ENCODE measurements at places on chromosomes 13 and 19.

DNA sequence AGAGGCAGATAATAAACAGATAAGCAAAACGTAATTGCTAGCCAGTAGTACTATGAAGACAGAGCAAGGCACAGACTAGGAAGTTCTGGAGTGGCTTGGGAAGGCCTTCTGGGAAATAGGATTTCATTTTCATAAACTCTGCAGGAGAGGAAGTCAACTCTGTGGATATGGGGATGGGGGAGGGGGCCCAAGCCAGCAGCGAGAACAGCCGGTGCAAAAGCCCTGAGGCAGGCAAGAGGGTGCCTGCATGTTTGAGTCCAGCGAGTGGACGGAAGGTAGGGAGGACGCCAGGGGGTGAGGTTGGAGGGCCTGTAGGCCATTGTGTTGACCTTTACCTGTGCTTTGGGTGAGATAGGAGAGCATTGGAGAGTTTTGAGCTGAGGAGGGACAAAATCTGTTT is 9.0 kb upstream of the ASF1B start:
- no peak for DNase-seq

DNA sequence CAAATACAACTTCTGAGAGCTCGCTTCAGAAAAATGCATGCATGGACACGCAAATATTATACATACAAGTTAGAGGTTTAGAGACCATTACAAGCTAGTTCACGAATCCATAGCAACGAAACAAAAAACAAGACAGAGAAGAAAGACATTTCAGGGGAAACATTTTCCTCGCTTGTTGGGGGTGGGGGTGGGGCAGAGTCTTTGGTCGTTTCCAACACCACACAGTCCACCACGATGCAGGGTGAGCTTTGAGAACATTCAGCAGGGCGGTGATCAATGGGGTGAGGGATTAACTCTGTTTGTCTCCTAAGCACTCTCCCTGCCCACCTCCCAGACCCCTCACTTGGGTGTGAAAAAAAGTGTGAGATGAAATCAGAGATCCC is 651 bp downstream of the OXGR1 start:
- DNase-seq, result no peak

DNA sequence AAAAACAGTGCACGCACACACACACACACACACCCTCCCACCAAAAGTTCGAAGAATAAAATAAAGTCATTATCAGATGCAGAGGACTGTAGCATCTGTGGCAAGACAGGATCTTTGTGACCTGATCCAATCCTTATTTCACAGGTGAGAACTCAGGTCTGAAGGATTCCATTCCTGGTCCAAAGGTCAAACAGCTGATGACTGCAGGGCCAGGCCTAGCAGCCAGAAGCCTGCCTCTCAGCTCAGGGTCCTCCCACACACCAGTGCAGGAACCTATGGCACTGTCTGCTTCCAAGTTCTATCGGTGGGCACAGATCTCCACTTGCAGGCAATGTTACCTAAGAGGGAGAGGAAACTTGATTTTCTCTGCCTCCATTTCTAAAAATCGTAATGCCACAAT is 57.5 kb downstream of the SERP2 start:
- DNase-seq, result no peak

DNA sequence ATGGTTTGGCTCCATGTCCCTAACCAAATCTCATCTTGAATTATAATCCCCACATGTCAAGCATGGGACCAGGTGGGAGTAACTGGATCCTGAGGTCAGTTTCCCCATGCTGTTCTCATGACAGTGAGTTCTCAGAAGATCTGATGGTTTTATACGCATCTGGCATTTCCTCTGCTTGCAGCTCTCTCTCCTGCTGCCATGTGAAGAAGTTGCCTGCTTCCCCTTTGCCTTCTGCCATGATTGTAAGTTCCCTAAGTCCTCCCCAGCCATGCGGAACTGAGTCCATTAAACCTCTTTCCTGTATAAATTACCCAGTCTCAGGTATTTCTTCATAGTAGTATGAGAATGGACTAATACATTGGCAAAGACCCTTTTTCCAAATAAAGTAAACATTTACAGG is 96.8 kb downstream of the TSHZ3 start:
- no peak for DNase-seq

DNA sequence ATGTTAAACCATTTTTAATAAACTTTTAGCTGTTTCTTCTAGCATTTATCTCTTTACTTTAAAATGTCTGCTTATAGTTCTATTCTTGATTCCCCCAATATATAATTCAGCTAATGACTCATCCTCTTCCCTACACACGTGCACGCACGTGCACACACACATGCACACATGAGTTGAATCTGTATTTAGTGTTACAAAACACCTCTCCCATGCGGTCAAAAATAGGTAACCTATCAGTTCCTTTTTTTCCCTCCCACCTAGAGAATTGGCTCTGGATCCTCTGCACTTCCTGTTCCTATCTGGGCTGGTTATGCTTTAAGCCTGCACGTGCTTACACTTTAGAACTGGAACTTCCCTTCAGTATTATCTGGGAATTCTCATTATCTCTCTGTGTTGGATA is 144.1 kb downstream of the PAN3 start:
- DNase-seq, result no peak

- DNase-seq, result no peak
These were observed 25.8 kb downstream of the CFAP97D2 start for GRCh38 chr13:114204894-114205293.

- no peak for DNase-seq
These were observed at the start of gene PDX1 for GRCh38 chr13:27919934-27920676. PDX1 (plus strand) TSS chr13:27920000; CDS start chr13:27920139, 139 bp downstream.

DNA sequence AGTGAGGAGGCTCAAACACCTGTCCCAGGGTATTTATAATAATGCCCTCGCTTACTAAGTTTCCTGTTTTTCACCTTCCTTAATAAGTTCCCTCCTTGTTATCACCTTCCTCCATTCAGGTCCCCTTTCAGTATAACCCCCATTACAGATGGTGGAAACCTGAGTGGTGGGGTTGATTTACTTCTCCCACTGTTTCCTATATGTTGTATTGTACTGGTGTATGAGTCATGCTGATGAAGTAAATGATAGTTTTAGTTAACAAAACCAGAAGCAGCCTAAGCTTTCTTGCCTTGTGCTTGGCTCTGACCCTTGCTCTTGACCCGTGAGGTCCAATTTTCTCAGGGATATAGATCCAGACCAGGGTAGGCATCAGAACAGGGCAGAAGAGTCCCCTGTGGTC is 22.3 kb upstream of the TNFSF11 start:
- DNase-seq, result no peak

GRCh38 chr13:85194482-85194881 is 604.7 kb downstream of the SLITRK6 start:
- no peak for DNase-seq

DNA sequence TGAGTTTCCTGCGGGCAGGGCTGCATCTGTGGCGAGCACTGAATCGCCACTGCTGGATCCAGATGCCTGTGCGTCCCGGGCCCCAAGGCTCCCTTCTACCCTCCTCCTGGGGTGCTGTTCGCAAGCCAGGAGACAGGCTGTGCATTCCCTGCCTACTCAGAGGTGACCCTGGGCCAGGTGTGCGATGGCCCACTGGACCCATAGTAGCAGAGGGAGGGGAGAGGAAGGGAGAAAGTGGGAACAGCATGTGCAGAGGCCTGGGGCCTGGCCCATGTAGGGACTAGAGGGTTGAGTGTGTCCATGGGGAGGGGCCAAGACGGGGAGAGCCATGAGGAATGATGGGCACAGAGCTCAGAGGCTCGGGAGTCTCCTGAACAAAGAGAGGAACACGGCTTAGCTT is 27.3 kb downstream of the CARM1 start:
- DNase-seq, result no peak

DNA sequence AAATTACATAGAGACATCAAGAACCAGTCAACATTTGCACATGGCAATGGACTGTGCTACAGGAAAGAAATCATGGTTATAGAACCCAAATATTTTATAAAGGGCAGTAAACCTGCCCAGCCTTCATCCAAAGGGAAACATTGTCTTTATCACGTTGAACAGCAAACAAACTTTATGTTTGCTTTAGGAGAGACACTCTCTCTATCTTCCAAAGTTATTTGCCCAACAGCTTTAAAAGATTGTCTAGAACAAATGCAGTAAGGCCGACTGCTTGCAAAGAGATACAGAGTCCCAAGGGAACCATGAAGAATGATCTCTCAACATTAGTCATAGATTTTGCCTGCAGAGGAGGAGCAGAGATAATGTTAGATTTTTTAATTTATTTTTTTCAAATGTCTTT is 1323.5 kb upstream of the SLC10A2 start:
- peak; percentile 67 for DNase-seq

DNA sequence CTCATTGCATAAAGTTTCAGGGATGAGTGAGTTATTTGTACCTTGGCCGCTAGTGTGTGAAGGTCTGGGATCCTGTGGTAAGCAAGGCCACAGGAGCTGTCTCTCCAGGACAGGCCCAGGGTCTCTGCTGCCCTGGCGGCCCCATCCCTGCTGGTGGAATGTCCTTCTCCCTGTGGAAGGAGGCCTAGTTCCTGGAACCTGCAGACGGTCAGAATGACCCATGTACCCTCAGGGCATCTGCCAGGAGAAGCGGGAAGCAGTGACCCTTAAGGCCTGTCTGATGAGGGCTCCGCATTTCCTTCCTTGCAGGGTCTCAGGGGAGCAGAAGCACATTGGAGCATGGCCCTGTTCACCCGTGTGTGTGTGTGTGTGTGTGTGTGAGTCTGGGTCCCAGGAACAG is 32.1 kb upstream of the SOX1 start:
- DNase-seq, result no peak

DNA sequence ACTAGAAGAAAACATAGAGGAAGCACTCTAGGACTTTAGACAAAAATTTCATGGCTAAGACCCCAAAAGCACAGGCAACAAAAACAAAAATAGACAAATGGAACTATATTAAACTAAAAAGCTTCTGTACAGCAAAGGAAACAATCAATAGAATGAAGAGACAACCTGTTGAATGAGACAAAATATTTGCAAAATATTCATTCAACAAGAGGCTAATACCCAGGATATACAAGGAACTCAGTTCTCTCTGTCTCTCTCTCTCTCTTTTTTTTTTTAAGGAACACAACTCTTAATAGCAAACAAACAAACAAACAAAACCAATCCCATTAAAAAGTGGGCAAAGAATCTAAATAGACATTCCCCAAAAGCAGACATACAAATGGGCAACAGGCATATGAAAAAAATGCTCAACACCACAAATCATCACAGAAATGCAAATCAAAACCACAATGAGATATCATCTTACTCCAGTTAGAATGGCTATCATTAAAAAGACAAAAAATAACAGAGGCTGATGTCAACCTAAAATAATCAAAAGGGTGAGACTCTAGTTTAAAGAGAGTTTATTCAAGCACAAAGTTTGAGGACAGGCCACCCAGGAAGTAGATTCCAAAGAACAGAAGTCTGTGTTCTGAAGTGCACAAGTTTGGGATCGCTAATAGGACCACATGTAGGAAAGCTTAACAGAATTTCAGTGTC is 27.1 kb upstream of the SLC7A9 start:
- DNase-seq, result no peak

- DNase-seq, result no peak
These were observed 710.0 kb upstream of the ARGLU1 start for GRCh38 chr13:107277911-107278310.

DNA sequence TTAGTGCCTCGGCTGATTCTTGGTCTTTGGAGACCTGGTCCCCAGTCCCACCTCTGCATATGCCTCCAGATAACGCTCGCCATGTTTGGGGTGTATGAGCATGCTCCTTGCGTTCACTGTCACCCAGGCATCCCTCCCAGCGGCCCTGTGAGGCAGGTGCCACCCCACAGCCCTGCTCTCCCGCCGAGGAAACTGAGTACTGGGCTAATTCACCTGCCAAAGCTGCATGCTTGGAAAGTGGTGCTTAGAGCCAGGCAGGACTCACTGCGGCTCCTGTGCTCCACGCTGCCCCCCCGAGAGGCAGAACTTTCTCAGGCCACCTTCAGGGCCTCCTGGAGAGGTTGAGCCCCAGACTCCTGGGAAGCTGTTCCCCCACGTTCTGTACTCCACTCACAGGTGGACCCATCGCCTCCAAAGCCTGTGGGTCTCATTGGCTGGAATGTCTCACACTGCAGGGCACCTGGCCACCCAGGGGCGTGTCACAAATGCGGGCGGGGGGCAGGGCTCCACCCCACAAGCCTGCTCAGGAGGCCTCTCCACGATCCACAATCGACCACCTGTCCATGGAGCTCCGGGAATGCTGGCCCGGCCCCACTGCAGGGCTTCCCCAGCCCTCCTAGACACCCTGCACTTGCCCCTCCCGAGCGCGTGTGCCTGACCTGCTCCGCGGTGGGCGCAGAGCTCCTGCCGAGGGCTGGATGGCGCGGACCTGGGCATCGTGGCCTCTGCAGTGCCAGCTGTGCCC is 64.6 kb downstream of the ATP11A start:
- DNase-seq, result no peak

GRCh38 chr19:39970675-39971379 is at the start of gene PSMC4:
PSMC4 (plus strand) TSS chr19:39971165; CDS start chr19:39971203, 38 bp downstream.
- DNase-seq, result peak; percentile 99

DNA sequence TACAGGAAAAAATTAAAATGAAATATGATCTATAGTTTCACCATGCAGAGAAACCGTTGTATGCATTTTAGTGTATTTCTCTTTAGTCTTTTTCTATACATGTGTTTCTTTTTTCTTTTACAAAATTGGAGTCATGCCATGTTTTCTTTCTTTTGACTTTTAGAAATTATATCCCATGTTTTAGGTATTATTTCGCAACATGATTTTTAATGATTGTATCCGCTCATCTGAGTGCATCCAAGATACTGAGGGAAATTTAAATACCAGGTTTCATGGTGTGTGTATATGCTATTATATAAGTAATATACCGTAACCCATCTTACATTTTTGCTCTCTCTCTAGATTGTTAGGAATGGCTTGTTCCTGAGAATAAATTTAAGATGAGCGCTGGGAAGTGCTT is 82.3 kb downstream of the GPR12 start:
- DNase-seq, result no peak

DNA sequence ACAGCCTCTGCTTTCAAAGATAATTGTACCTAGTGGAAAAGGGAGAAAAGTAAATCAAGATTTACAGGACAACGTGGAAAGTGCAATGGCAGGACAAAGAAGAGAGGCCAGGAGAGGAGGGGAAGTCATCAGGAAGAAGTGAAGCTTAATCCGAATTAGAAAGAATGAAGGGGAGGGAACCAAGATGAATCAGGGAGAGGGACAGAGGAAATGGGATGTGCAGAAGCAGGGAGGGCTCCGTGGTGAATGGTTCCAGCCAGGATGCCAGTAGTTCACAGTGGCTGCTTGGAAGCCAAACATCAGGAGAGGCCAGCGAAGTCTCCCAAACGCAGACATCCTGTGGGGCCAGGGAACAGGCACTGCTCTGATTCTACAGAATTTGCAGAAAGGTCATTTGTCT is 144.4 kb downstream of the LIG4 start:
- no peak for DNase-seq

- peak; percentile 21 for DNase-seq
These were observed 597.4 kb upstream of the SLITRK1 start for GRCh38 chr13:84479656-84480055.

Measured in cardiac fibroblast (primary cell).